ENCODE measurements at places on chromosomes 11 and 22.

GRCh38 chr22:17931400-17931825 lies 92.9 kb downstream of the MICAL3 start:
- DNase-seq: no peak

GRCh38 chr22:17867160-17867785 lies 93.0 kb upstream of the BID start:
- DNase-seq: no peak

DNA sequence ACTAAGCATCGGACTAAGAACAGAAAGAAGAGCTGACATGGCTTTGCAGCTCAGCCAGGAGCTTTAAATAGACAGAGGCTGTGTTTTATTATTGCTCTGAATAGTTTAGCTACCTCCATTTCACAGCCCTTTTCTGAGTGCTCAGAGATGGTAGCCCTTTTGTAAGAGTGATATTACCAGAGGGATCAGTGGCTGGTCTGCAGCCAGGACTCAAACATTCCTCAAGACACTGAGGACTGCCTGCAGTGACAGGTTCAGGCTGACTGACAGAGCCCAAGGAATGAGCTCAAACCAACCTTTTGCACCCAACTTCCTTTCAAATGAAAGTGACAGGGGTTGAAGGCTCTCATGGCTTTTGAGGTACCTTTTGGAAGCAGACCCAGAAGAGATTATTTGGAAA lies 189.0 kb downstream of the DDX10 start:
- DNase-seq: no peak

DNA sequence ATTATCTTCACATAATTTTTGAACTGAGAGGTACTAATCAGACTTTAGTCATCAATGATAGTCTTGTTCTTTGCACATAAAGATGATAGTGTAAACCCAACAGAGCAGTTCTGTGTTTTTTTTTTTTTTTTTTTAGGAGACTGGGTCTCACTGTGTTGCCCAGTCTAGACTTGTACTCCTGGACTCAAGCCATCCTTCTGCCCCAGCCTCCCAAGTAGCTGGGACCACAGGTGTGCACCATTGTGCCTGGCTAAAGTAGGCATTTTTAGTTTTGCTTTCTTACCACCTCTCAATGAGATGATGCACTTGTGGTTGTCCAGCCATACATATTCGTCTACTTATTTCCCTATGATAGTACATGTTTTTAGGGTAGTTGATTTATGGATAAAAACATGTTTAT lies 50.6 kb downstream of the MTMR3 start:
- DNase-seq: no peak

DNA sequence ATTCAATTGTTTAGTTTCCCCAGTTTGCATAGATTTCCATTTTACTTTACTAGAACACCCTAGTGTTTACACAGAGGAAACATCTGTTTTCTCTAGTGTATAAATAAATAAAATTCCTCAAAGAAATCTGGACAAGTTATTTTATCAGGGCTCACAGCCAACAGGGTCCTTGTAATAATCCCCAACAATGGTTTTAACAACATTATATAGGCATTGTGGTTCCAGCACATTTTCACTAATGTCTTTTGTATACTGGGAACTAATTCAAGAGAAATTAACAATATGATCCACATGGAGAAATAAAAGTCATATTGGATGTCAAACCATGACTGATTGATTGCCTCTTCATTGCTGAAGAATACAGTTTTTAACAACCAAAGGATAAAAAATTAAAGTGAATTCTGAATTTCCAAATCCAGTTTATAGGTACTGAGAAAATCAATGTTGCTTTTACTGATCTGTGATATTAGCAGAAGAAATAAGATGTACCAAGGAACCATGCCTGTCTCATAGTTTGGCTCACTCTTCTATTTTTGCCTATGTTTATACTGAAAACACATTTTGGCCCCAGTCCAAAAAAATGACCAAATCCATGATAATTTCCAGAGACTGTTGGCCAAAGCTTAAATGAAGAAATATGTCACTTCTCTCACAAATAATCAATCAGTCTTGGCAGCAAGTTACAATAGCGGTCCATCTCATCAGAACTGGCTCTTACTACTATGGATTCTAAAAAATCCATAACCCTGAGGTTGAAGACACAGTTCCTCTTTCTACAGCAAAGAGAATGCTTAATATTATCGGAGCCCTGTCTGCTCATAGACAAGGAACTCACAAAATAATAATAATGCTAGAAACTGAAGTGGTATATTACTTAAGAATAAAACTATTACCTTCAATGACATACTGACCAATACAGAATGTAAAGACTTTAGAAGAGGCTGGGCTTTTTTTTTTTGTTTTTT lies 1.4 kb upstream of the MS4A13 start:
- no peak for DNase-seq

- DNase-seq: no peak
Measured at GRCh38 chr11:42841556-42841955, 470.2 kb upstream of the API5 start.

DNA sequence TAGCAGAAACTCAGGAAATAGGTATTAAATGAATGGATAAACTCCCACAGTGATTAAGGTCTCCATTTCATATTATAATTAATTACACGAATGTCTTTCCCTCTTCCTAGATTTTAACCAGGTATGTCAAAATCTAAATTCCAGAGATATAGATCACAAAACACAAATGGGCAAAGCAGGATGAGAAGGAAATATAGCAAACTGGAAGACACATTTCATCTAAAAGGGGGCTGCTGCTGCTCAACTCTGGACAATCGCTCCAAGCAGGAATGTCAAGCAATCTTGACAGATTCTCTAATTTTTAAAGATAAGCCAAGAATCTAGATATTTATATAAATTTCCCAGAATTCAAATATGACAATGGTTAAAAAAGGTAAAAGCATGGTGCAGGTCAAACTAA lies 554.2 kb upstream of the CCDC90B start:
- DNase-seq: no peak

GRCh38 chr22:27959335-27960090 lies 40.5 kb upstream of the PITPNB start:
- no peak for DNase-seq

GRCh38 chr11:83954780-83955179 lies 668.6 kb upstream of the CCDC90B start:
- DNase-seq: no peak

GRCh38 chr11:46655631-46656030 lies 38.3 kb downstream of the ATG13 start:
- DNase-seq: no peak

DNA sequence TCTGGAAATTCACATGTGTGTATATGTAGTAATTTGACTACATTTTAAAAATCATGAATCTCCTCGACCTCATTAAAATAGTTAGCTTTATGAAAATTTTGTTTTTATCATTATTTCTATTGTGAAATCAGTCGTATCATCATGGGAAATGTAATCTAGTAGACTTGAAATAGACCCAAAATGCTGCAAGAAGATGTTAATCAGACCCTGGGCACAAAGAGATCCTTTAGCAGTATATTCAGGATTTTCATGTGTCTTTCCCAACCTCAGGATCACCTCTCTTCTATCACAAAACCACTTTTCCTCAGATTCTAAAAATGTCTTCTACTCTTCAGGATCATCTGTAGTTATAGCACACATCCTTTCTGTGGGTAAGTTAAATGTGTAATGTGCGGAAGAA lies 74.9 kb upstream of the ADSL start:
- DNase-seq: no peak

DNA sequence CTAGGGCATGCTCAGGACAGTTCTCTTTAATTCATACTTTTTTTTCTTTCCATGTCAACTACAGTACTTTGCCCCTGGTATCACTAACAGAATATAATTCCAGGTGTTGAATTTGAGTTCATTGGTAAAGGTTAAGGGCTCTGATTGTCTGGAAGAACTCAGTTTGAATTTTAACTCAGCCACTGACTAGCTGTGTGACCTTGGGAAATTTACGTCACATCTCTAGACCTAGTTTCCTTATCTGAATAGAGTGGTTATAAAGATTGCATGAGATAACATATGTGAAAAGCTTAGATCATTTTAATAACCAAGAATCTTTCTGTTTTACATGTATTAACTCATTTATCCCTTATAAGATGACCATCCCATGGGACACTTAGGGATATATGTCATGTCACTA lies 15.8 kb upstream of the ZC3H12C start:
- no peak for DNase-seq

DNA sequence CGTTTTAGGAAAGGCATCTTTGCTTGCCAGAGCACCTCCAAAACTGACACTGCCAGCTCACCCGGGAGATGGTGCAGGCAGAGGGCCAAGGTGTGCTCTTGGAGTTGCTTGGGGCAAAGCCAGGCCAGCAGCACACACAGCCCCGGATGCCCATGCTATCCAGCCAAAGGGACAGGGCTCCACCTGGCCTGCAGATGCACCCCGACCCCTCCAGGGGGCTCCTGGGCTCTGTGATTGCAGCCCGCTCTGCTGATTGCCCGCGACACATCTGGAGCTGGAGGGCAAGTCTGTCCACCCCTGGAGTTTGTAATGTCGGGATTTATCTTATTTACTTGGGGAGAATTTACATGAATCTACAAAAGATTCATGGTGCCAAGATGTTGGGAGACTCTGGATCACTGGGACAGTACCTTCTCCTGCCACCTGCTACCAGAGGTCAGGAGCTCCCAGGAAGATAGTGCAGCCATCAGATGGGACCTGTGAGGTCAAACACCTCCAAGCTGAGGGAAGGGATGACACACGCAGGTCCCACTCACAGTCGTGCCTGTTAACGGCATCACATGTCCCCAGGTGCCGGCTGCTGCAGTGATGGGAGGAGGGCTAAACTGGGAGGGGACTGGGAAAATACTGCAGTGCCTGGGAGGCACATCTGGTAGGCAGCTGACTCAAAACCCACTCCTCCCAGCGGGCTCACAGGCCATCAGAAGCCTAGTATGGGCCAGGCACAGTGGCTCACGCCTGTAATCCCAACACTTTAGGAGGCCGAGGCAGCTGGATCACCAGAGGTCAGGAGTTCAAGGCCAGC lies 17.2 kb downstream of the CBX7 start:
- DNase-seq: no peak

DNA sequence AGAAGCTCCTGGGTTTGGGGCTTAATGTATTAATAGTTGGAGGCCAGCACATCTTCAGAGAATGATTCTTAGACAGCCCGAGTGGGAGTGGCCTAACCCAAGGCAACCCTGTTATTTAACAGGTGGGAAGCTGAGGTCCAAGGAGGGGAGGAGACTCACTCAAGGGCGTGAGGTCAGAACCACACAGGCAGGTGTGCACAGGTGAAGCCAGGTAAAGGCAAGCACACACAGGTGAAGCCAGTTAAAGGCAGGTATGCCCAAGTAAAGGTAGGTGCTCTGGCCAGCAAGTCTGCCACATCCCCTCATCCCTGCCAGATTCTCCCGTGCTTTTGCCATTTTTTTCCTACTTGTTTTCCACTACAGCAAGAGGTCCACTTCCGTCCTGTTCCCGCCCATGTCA lies 2.9 kb upstream of the SHANK2 start:
- no peak for DNase-seq

- no peak for DNase-seq
Measured at GRCh38 chr22:23305922-23306374, 125.6 kb downstream of the BCR start.

DNA sequence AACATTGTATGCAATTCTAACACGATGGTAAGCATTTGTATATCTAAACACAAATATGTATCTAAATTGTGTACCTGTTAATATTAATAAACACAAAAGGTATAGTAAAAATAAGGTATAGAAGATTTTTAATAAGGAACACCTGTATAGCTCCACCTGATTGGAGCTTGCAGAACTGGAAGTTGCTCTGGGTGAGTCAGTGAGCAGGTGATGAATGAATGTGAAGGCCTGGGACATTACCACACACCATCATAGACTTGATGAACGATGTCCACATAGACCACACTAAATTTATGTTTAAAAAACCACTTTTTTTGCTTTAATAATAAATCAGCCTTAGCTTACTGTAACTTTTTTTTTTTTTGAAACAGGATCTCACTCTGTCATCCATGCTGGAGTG lies 97.6 kb upstream of the CLMP start:
- DNase-seq: no peak

GRCh38 chr11:104637662-104638170 lies 260.5 kb downstream of the CASP12 start:
- no peak for DNase-seq

- DNase-seq: no peak
Measured at GRCh38 chr22:36923131-36923788, 9.8 kb downstream of the CSF2RB start.

GRCh38 chr11:1224111-1224490 lies 1.2 kb downstream of the MUC5B start:
- no peak for DNase-seq

GRCh38 chr22:39514373-39514973 lies 5.9 kb upstream of the ATF4 start:
- no peak for DNase-seq

- no peak for DNase-seq
Measured at GRCh38 chr11:61737636-61738386, 14.6 kb upstream of the MYRF start.

DNA sequence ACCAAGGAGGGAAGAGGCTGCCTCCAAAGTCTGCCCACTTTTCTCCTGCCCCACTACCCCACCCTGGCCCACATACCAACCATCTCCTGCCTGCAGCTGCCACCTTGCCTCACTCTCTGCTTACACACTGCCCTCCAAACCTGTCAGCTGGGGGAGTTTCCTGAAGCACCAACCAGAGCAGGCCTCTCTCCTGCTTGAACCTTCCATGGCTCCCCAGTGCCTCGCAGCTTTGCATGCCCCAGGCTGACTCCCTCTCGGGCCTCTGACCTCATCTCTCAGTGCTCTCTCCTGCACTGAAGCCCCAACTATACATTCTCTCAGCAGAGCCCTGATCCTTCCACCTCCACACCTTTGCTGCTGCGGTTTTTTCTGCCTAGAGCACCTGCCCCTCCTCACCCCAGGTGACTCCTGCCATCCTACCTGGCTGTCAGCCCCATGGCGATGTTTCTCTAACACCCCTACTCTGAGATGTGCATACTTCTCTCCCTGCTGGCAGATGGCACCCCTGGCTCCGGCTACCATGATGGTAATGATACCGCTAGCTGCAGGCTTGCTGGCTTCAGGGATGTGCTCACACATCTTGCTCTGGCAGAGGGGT lies 43.5 kb downstream of the MN1 start:
- no peak for DNase-seq

DNA sequence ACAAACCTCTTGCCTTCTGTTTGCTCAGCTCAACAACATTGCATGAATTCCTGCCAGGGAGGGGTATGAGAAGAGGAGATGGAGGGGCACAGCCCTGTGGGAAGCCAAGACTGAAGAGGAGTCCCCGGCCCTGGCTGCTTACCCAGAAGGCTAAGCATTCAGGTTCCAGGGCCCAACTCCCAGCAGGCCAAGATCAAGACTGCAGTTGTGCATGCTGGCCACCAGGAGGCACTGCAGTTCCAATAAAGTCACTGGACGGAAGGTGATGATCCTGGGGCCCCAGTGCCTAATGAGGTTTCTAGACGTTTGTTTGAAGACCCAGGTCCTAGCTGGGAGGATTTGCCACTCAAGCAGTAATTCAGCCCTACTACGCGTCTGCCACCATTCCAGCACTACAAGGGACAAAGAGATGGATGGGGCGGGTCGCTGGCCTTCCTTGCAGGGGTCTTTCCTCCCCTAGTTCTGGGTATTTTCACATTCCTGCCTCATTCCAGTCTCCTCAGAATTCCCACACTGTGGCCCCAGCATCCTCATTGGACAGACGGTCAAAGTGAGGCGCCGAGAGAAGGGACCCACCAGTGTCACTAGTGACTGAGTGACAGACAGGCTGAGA lies 23.6 kb downstream of the ALX4 start:
- no peak for DNase-seq

Measured in skeletal muscle cell (primary cell).